ENCODE measurements at places on chromosomes 1 and 21. TPM values are rescaled to one million over a fixed set of nuclear protein-coding genes. Genes with fewer than 3 reads are reported as not detected.
A peak's percentile ranks its signal among the peaks of the same experiment; 100 is the strongest.

DNA sequence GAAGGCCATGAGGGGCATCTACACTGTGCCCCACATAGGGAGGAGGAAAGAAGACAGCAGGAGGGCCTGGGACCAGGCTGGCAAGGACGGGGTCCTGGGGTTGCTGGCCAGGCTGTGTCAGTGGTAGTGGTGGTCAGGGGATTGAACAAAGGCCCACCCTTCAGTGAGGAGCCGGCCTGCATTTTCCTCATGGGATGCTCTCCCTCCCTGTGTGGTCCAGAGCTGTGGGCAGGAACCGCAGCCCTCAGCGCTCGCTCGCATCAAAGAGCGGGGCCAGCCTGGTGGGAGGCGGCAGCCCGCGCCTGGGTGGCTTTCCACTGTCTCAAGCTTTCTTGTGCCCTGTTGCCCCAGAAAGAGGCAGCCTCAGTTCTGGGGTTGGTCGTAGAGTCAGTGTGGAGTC is 24.8 kb downstream of the LHX4 start:
- DNase-seq, result no peak

GRCh38 chr1:28259934-28260802 is 850 bp downstream of the SESN2 start:
- peak; percentile 85 for DNase-seq

- no peak for DNase-seq
Observed at GRCh38 chr1:161382214-161383019, 14.7 kb upstream of the CFAP126 start.

GRCh38 chr1:178941849-178942248 is 71.0 kb upstream of the ANGPTL1 start:
- no peak for DNase-seq

DNA sequence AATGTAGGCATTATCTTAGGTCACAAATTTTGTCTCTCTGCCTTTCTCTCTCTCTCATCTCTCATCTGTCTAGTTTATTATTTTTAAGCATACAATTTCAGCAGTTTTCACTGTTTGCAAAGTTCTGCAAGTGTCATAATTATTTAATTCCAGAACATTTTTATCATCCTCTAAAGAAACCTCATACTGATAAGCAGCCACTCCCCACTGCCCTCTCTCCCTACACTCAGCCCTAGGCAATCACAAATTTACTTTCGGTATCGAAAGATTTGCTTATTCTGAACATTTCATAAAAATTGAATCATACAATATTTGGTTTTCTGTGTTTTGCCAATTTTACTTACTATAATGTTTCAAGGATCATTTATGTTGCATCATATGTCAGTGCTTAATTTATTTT is 16.6 kb downstream of the OR6Y1 start:
- DNase-seq, result no peak

GRCh38 chr1:35834218-35834617 is 26.4 kb downstream of the AGO4 start:
- no peak for DNase-seq

DNA sequence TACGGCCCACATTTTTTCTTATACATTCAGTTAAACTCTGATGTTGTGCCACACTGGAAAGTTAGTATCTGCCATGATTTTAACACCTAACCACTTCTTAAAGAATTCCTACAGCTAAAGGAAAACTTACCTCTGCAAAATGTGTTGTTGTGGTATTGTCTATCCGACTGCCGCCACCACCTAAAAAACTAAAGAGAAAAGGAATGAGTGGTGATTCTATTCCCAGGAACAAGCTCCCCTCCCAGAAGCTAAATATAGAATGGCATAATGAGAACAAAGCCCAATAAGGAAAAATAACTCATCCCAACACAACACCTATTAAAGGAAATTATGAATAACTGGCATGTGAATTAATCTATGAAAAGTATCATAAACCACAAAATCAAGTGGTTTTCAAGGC is 39.5 kb downstream of the RNF115 start:
- DNase-seq, result no peak

GRCh38 chr1:187471555-187471954 is 642.8 kb downstream of the PLA2G4A start:
- no peak for DNase-seq

- DNase-seq, result no peak
Observed at GRCh38 chr1:243716906-243717305, 133.1 kb downstream of the AKT3 start.

GRCh38 chr1:230099465-230099864 is 32.4 kb downstream of the GALNT2 start:
- DNase-seq, result no peak

DNA sequence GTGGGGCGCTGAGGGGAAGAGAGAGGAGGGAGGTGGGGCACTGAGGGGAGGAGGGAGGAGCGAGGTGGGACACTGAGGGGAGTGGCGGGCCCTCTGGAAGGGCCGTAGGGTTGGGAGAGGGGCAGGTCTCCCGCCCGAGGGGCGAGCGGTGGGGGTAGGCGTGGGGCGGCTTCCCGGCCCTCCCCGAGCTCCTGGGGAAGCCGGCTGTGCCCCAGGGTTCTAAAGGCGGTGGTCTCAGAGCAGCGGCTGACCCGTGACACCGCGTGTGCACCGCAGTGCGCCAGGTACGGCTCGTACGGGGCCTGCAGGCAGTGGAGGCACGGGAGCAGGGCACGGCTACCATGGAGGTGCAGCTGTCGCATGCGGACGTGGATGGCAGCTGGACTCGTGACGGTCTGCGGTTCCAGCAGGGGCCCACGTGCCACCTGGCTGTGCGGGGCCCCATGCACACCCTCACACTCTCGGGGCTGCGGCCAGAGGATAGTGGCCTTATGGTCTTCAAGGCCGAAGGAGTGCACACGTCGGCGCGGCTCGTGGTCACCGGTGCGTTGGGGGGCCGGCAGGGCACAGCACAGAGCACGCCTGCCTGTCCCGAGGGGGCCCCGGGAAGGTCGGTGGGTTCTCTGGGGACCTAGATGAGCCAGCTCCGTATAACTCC is 68.5 kb downstream of the OBSCN start:
- DNase-seq, result no peak

GRCh38 chr1:245858722-245859492 is 648.2 kb downstream of the SMYD3 start:
- DNase-seq, result no peak

- DNase-seq, result peak; percentile 50
Observed at GRCh38 chr1:109788695-109789521, 25.2 kb upstream of the EPS8L3 start.

DNA sequence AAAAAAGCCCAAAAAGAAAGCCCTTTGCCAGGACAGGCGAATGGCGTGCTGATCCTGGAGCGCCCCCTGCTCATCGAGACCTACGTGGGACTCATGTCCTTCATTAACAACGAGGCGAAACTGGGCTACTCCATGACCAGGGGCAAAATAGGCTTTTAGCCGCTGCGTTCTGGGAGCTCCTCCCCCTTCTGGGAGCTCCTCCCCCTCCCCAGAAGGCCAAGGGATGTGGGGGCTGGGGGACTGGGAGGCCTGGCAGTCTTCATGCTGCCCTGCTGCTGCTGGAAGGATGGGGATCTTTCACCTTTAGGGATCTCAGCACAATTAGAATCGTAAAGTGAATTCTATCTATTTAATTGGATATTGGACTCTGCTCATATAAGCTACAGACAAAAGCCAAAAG is 3.6 kb downstream of the TPRG1L start:
- no peak for DNase-seq

- DNase-seq, result no peak
Observed at GRCh38 chr1:42904434-42904833, 54.2 kb downstream of the SLC2A1 start.

VAV3 gene
- total RNA-seq, result 8.5 TPM

NFASC gene
- total RNA-seq, result 24.1 TPM

CPT2 gene
- 24.1 TPM for total RNA-seq
